ENCODE measurements at places on chromosomes 7 and 10.

- no peak for DNase-seq
Observed at GRCh38 chr7:98802781-98803110, 67.1 kb downstream of the TMEM130 start.

DNA sequence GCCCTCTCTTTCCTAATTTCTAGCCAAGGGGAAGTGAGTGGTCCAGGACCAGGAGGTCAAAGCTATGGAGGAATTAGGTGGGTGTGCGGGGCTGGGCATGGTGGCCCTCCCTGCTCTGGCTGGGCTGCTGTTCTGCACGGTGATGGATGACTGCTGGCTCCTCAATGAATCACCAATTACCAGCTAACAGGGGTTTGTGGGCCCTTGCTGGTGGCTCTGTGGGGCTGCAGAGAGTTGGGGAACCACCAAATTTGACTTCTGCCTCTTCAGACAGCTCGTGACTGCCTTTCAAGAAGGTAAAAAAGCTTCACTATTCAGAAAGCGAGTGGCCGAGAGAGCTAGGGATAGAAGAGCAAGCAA, 35.0 kb upstream of the HABP2 start:
- no peak for DNase-seq

GRCh38 chr7:2109251-2109872, 123.4 kb downstream of the MAD1L1 start:
- no peak for DNase-seq

GRCh38 chr10:50324680-50325393, 73.5 kb upstream of the ASAH2 start:
- DNase-seq = no peak

DNA sequence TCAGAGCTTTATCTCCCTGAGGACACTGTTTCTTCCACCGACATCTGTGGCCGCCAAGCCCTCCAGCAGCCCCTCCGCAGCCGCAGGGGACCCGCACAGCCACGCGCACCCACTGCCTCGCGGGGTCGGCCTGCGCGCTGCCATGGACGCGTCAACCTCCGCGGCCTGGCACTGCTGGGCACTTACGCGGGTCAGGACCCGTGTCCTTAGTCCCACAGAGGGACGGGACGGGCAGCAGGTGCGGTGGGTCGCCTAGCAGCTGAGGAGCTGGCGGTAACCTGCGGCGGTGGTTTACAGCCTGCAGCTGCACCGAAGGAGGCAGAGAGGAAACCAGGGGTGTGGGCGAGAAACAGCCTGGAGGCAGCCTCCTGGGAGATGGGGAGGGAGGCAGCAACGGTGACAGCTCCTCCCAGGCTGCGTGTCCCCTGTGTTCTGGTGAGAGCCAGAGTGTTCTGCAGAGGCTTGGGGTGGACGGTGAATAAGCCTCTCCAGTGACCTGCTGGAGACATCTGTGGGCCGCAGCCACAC, 61.3 kb downstream of the SEC61G start:
- DNase-seq = no peak

DNA sequence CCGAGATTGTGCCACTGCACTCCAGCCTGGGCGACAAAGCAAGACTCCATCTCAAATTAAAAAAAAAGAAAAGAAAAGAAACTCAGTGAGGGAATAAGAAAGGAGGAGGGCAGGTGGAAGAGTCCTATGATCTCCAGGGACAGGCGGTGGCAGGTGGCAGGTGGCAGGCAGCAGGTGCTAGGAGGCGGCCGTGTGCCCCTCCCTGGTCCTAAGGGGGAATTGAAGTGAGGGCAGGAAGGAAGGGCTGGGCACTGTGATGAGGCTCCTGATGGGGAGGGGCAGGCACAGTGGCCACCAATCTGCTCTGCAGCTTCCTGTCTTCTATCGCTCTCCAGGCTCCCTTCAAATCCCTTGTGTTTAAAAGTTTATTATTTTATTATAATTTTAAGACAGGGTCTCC, 41.2 kb upstream of the UBE3C start:
- DNase-seq = no peak

DNA sequence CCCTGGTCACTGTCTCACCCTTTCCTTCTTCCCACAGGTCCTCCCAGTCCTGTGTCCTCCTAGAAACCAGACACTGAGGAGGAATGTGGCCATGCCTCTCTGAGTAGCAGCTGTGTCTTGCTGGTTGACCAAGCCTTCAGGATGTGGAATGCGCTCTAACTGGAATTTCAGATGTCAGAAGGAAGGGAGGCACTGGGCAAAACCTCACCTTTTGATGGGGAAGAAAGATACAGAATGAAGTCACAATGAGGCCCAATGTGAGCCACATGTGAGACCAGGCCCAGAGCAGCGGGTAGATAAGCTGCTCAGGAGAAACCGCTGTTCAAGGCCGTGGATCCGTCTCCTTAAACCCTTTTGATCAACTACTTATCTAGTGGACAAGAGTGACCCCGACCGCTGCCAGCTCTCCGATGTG, 54.8 kb upstream of the ECHDC3 start:
- no peak for DNase-seq

GRCh38 chr7:17292843-17293242, 5.6 kb upstream of the AHR start:
- no peak for DNase-seq

DNA sequence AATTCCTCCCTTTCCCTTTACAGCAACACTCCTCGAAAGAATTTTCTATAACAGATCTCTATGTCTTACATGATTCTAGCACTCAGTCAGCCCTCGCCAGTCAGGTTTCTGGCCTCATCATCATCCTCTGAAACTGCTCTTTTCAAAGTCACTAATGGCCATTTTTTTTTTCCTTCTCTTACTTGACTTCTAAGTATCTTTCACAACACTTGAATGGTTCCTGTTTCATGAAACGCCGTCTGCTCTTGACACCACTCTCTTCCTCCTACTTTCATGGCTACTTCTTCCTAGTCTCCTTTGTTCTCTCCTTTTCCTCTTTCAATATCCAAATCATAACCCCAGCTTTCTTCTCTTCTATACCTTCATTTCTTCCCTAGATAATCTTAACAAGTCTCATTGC, 100.5 kb upstream of the NRP1 start:
- DNase-seq = no peak

DNA sequence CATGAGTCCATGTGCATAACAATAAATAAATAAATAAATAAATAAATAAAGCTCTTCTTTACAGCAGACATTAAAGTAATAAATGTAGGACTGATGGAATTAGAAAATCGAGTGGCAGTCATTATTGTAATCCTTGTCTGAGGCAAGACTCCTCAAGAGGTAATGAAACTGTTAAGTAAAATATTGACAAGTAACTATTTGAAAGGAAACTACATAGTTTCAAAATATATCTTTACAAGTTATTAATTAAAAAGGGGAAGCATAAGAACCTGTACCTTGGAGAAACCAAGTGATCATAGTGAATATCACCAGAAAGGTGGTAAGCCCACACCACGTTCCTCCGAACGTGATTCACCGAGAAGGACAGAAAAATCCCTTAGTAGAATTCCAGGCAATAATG, 285.6 kb upstream of the SORCS1 start:
- no peak for DNase-seq

DNA sequence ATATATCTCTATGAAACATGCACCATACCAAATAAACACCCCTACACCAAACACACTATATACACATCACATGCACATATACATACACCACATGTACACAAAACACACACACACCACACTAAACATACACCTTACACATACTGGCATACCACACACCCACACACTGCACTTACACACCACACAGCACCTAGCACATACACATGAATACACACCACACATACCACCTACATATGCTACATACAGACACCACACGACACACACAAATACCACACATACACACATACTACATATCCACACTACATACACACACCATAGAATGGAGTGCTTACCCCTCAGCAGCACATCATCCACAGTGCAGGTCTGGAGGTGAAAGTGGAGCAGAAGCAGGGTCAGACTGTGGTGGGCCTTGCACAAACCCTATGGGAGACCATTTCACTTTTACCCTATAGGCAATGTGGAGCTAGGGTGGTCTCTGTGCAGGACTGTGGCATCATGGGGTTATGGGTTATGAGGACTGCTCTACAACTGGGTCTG, 64.6 kb downstream of the WDFY4 start:
- no peak for DNase-seq

GRCh38 chr10:99996671-99997648, 12.8 kb downstream of the DNMBP start:
- DNase-seq = no peak

- no peak for DNase-seq
Observed at GRCh38 chr10:109902992-109903947, 20.0 kb downstream of the XPNPEP1 start.

DNA sequence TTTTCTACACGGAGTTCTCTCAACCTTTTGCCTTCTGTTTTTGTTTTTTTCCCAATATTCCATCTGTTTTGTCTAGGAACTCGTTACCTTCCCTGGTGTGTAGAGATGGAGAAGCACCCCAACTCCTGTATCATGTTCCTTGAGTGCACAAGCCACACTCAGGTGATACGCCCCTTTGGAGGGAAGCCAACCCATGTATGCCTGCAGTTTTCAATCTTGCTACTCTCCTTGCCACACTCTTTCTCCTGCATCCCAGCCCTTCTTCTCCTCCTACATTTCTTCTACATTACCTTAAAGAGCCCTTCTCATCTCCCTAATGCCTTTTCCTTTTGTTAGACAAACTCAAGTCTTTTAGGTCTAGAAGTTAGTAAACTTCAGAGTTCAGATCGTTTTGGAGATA, 10.2 kb upstream of the SP4 start:
- no peak for DNase-seq

DNA sequence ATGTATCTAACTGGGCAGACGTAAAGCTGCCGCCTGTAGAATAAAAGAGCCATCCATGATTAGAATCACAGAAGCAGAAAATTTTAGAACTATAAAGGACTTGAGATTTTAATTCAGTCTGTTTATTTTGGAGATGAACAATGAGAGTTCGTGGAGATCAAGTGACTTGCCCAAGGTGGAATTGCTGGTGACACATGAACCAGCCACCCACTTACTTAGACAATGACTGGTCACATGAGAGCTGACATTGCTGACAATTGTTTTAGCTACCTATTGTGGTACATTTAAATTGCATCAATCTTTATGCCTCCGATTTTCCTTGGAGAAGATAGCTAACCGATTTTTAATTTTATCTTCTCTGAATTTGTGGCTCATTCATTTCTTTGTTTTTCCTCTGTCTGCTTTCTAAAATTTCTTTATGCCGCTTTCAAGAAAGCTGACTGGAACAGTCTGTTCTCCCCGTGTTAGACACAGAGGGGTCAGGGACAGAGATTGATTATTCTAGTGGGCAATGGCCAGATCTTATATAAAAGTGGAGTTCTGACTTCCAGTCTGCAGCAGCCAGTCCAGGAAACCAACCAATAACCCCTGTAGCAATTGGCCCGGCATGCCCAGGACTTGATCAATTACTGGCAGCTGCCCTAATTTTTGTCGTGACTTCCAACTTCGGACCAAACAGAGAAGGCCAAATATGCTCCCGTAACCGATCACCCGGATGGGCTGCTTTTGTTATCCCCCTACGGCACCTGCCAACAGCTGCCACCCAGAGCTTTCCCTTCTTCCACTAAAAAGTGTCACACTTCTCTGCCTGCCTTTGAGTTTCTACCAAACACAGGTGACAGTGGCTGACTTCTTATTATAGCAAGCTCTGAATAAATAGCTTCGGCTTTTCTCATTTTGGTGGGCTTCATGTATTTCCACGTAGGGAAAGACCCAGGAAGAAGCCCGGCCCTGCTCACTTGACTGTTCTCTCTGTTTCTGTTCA, 241.6 kb downstream of the CAMK1D start:
- no peak for DNase-seq

DNA sequence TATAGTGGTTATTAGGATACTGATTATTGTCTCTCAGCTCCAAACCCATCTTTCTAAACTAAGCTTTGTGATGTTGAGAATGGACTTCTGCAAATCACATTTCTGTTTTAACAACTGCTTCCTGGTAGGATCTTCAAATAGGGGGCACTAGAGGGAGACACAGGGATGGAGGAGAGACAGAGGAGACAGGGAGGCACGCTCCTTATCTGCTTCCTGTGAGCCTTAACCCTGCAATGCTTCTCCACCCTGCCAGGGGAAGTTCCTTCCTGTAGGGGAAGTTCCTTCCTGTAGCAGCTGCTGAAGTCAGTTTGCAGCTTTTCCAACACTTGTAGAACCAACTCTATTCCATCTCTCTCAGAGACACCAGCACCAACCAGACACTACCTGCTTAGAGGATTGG, 847.2 kb downstream of the CCSER2 start:
- no peak for DNase-seq

- DNase-seq = no peak
Observed at GRCh38 chr7:35007768-35008167, 29.5 kb downstream of the DPY19L1 start.

DNA sequence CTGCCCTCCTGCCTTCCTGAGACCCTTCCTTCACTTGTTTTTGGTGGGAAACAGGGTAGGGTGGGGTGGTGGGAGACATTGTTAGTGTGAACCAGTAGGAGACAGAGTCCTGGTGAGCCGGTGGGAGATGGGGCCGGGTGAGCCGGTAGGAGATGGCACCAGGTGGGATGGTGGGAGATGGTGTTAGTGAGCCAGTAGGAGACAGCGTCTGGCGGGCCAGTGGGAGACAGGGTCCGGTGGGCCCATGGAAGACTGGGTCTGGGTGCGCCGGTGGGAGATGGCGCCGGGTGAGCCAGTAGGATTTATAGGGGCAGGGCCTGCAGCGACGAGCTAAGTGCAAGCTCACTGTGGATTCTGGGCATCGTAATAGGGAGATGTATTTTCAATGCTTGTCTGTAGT, 116.8 kb downstream of the TRRAP start:
- no peak for DNase-seq

- DNase-seq = no peak
Observed at GRCh38 chr7:137996386-137996851, 5.5 kb downstream of the CREB3L2 start.

- no peak for DNase-seq
Observed at GRCh38 chr7:134962270-134962780, 24.0 kb upstream of the AGBL3 start.

- DNase-seq = peak; percentile 51
Observed at GRCh38 chr7:24129597-24129996, 154.4 kb upstream of the NPY start.

DNA sequence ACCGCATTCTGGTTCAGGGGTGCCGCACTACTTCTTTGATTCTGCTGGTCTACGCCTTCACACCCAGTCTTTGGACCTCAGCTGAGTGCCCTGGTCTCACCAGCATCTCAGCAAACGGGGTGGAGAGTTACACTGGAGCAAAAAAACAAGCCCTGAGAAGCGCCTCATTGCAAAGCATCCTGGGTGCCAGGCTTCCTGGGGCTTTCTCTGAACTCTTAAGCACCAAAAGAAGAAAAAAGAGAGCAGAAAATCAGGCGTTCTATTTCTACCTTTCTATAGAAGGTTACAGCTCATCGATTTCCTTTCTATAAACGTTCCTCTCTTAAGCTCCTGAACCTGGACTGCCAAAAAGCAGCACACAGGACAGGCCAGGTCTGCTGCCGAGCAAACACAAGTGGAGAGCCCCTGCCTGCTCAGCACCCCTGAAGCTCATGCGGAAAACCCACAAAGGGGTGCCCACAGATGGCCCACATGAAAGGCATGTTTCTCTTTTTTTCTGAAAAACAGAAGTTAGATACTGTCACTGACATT, 217.9 kb downstream of the SFMBT2 start:
- DNase-seq = no peak
